H9 (cell line): ENCODE measurements at places on chromosomes 3 and 15. TPM values are rescaled to one million over a fixed set of nuclear protein-coding genes. Genes with fewer than 3 reads are reported as not detected.

HLTF gene
- 41.5 and 44.1 TPM in 2 replicates for total RNA-seq

ABI3BP gene
- 0.26 and 0.28 TPM in 2 replicates for total RNA-seq

GRCh38 chr15:101362359-101362758 lies 67.3 kb upstream of the SNRPA1 start:
- H3K4me3 ChIP-seq = no peak overlapping the region
- no peak overlapping the region for H3K27ac ChIP-seq
- DNase-seq = no peak
- H3K27me3 ChIP-seq = no peaks in the 10 kb centered on the region
- H3K36me3 ChIP-seq = peaks cover 1% of the 10 kb centered on the region; the same call in 1 of the 2 replicates
- no peaks in the 10 kb centered on the region for H3K4me1 ChIP-seq

HTR3E gene
- not detected in 2 replicates for total RNA-seq

DNA sequence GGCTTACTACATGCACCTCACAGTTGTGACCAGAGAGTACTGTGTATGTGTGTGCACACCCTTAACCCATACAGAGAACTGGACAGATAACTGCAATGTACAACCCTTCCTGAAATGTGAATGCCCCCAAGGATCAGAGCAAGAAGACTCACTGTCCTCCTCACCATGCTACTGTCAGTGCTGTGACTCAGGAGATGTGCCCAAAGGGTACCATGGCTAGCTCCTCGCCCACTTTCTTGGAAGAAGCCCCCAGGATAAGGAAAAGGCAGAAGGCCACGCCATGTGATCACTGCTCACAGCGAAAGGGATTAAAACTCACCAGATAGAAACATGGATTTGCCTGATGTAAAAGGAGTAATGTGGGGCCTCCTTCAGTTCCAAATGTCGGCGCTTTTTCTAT lies 41.8 kb downstream of the UBP1 start:
- H3K36me3 ChIP-seq = peaks cover 89% of the 10 kb centered on the region
- DNase-seq = no peak
- H3K4me1 ChIP-seq = no peaks in the 10 kb centered on the region
- H3K27ac ChIP-seq = no peak overlapping the region
- H3K4me3 ChIP-seq = no peak overlapping the region

CFAP91 gene
- total RNA-seq = 2.2 and 2.3 TPM in 2 replicates

DNA sequence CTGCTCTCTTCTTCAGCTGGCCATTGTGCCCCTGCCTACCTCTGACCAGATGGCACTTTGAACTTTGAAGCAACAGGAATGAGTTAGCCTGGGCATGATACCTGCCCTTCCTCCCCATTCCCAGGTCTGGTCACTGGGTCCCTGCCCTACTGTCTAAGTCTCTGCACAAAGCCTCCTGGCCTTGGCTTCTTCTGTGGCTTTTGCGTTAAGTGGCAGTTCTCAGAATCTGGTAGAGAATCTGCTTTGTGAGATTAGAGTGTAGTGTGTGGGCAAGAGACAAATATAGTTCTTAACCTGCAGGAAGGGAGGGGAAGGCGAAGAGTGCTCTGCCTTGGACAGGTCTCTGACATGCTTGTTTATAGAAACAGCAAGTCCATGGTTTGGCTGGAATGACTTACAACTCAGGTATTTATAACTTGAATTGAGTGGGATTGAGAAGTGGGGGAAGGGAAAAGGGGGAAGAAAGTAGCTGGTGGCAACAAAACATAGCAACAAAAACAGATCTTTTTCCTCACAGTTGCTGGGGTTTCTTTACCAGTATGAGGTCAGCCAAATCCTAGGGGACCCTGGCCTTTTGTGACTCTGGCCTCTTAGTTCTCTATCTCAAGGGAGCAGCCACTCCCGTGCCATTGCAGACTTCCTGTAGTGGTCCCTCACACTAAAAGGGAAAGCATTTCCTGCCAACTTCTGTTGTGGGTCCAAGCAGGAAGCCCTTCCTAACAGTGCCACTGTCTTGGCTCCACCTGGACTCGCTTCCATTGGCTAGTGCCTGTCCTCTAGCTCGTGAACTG lies 16.7 kb downstream of the MAPKBP1 start:
- H3K4me1 ChIP-seq = peaks cover 22% of the 10 kb centered on the region
- no peak for DNase-seq
- H3K27me3 ChIP-seq = no peaks in the 10 kb centered on the region

CLDN18 gene
- total RNA-seq = not detected in 2 replicates

DNA sequence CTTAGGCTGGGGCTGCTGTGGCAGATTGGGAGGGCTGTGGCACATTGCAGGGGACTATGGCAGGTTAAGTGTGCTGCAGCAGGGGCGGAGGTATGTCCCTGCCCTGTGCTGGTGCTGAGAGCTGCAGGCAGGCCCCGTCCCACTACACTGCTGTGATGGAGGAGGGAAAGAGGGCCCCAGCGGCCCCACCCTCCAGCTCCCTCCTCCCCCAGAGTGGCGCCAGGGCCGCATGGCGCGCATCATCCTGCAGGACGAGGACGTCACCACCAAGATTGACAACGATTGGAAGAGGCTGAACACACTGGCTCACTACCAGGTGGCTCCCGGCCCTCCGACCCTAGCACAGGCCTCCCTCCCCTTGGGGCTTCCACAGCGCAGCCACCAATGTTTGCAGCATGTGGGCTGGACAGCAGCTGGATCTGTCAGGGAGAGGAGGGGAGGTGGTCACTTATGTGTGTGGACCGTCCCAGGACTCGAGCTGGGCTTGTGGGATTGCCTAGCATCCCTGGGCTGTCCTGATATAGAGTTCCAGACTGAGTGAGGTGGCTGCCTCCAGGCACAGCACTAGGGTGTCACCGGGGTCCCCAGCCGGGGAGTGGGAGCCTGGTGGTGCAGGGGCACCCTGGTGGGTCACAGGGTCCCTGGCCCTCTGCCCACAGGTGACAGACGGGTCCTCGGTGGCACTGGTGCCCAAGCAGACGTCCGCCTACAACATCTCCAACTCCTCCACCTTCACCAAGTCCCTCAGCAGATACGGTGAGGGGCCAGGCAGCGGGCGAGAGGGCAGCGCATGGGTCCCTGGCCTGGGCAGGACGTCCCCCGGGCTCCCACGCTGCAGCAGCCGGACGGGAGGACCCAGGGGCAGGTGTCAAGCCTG lies 46.1 kb downstream of the PLXNA1 start:
- H3K27ac ChIP-seq = no peak overlapping the region
- H3K4me3 ChIP-seq = no peak overlapping the region
- H3K4me1 ChIP-seq = no peaks in the 10 kb centered on the region
- peaks cover 14% of the 10 kb centered on the region for H3K36me3 ChIP-seq

ZFAND6 gene
- 89.7 and 91.3 TPM in 2 replicates for total RNA-seq

DNA sequence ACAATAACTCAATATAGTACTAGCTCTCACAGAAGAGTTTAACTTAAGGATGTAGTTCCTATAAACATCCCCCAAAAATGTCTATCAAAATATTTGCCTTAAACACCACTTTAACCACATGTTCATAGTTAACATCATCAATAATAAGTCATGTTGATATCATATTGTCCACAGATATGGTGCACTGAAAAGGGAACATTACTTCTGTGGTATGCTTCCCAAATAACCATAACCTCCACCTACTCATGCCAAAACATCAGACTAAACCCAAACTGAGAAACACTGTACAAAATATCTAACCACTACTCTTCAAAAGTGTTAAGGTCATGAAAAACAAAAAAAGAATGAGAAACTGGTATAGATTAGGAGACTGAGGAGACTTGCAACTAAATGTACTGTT lies 32.9 kb downstream of the SLC4A7 start:
- H3K4me3 ChIP-seq = no peak overlapping the region
- peaks cover 16% of the 10 kb centered on the region for H3K36me3 ChIP-seq
- no peak overlapping the region for H3K27ac ChIP-seq
- DNase-seq = no peak
- no peaks in the 10 kb centered on the region for H3K4me1 ChIP-seq

DNA sequence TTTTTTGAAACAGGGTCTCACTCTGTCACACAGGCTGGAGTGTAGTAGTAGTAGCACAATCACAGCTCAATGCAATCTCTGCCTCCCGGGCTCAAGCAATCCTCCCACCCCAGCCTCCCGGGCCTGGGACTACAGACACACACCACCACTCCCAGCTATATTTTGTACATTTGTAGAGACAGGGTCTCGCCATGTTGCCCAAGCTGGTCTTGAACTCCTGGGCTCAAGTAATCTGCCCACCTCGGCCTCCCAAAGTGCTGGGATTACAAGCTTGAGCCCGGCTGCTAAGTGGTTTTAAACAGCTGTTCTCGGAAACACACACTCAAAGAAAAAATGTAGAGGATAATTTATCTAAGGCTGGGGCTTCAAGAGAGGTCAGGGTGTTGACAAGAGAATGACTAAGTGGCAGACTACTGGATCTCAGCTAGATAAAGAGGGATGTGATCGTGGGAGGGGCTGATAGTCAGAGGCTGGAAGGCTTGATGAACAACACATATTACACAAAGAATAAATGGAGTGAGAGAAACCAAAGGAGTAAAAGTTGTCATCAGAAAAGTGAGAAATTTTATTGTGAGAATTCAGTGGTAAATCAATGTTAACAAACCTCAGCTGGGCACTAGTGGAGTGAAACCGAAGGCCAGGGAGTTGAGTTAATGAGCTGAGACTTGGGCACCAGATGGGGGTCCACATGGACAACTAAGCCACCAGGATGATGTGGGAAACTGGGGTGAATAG lies 6.7 kb downstream of the CCR5AS start:
- H3K4me1 ChIP-seq = no peaks in the 10 kb centered on the region
- no peak overlapping the region for H3K4me3 ChIP-seq
- no peaks in the 10 kb centered on the region for H3K27me3 ChIP-seq
- no peak for DNase-seq
- no peak overlapping the region for H3K27ac ChIP-seq

- no peak for DNase-seq
- H3K27ac ChIP-seq = no peak overlapping the region
- no peaks in the 10 kb centered on the region for H3K36me3 ChIP-seq
- H3K4me1 ChIP-seq = no peaks in the 10 kb centered on the region
- no peaks in the 10 kb centered on the region for H3K27me3 ChIP-seq
These were observed 236.4 kb downstream of the CDIN1 start for GRCh38 chr15:36815786-36816185.

DNA sequence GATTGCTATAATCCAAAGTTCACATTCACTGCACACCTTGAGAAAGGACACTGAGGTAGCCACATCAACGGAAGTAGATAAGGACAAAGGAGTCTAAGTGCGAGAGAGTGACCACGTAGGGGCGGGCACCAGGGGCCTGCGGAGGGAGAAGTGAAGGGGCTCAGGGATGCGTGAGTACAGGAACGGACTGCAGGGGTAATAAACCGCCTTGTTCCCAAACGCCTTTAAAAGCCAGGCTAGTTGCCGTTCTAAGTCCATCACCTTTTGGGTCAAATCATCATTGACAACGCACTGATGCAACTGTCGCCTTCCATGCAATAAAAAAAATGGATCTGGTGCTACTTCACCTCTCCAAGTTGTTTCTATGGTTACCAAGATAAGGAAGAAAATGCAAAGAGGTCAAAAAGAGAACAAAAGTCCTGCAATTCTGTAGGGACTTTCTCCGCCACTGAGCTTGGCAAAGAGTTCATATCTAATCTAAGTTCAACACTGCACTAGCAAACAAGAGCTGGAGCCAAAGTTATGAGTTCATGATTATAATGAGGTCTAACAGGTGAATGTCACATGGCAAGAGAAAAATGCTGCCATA lies 32.6 kb upstream of the ATP11B start:
- H3K4me3 ChIP-seq = no peak overlapping the region
- no peaks in the 10 kb centered on the region for H3K4me1 ChIP-seq
- no peaks in the 10 kb centered on the region for H3K36me3 ChIP-seq
- H3K27ac ChIP-seq = no peak overlapping the region

- no peak for DNase-seq
- no peak overlapping the region for H3K27ac ChIP-seq
- H3K4me1 ChIP-seq = peaks cover 3% of the 10 kb centered on the region; the same call in 1 of the 2 replicates
- no peaks in the 10 kb centered on the region; the same call in 1 of the 3 replicates for H3K36me3 ChIP-seq
- H3K27me3 ChIP-seq = no peaks in the 10 kb centered on the region
These were observed 118.3 kb downstream of the GALK2 start for GRCh38 chr15:49288391-49288790.

DNA sequence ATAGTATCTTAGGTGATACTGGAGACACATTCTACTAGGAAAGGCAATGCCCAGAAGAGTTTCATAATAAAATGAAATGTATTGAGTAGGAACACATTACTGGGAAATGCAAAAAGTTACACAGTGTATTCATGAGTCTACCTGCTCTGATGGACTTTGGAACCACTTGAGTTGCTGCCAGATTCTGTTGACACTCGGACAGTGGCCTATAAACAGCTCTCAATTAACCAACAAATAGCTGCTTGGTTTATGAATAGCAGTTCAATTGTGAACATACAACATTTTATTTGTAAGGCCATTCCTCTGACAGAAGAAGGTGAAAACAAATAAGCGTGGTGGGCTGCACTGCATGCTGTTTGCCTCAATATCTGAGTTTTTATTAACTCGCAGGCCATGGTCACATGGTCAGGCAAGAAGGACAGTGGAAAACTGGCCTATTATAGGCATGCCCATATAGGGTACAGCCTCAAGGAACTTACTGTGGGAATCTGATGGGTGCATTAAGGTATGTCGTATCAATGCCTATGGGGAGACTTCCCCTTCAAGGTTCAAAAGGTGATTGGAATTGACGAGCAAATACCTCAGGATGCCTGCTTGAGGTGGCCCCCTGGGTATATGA lies 66.2 kb downstream of the C3orf80 start:
- no peaks in the 10 kb centered on the region for H3K4me1 ChIP-seq
- no peak overlapping the region for H3K4me3 ChIP-seq
- no peaks in the 10 kb centered on the region; the same call in 2 of the 3 replicates for H3K36me3 ChIP-seq
- H3K27ac ChIP-seq = no peak overlapping the region
- H3K27me3 ChIP-seq = no peaks in the 10 kb centered on the region
- no peak for DNase-seq

RASGRP1 gene
- total RNA-seq = 0.50 and 0.85 TPM in 2 replicates

CCR1 gene
- not detected in 2 replicates for total RNA-seq

DNA sequence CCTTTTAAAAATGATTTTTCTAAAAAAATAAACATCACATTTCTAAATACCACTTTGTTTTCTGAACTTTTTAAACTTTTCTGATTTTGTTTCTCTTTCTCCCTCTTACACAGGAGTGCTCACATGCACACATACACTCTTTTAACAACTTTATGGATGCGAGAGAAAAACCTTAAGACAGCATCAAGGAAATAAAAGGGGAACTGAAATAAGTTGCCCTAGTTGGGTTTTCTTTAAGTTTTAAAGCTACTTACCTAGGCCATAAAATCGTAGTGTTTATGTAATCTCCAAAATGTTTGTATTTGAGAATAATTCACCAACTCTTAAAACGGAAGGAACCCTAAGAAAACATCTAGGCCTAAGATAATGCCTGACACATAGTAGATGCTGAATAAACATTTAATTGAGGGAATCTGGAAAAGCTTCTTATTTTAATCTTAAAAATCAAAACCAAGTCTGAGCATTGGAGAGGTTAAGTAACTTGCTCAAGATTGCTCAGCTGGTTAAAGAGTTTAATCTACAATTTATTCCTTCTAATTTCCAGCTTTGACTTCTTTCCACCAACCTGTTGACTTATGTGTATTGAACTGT lies 1.2 kb upstream of the BBX start:
- DNase-seq = no peak
- H3K36me3 ChIP-seq = no peaks in the 10 kb centered on the region
- no peak overlapping the region for H3K4me3 ChIP-seq
- no peaks in the 10 kb centered on the region for H3K4me1 ChIP-seq
